ENCODE measurements at places on chromosomes 13 and 19. TPM values are rescaled to one million over a fixed set of nuclear protein-coding genes. Genes with fewer than 3 reads are reported as not detected.

DNA sequence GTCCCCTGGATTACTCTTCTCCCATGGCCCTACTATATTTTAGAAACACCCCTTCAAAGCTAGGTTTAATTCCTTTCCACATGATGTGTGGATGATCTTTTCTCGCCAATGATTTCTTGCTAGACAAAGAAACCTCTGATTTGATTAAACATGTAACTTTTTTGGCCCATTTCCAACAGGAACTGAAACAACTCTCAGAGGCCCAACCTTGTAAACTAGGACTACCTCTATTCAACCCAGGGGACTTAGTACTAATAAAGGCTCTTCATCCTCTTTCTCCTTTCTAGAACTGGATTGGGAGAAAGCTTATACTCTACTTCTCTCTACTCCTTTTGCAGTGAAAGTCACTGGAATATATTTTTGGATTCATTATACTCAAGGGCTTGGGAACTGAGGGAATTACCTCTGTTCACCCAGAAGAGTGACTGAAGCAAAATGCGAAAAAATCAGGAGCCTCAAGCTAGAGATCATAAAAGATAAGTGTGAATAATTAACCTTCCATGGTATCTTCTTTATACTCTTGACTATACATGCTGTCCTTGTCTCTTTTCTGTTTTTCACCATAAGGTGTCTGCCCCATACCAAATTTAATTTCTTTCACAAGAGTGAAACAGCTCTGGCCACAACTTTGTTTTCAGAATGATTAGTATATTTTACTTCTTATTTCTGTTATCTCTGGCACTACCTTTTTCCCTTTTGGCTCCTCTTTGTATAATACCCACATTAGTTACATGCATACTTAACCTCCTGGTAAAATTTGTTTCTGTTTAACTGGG is 977.6 kb downstream of the SLITRK5 start:
- no peak for DNase-seq
- no peak overlapping the region for H3K27ac ChIP-seq
- H3K4me3 ChIP-seq = no peak overlapping the region
- H3K36me3 ChIP-seq = no peaks in the 10 kb centered on the region
- no peaks in the 10 kb centered on the region for H3K27me3 ChIP-seq

- no peak for DNase-seq
- peaks cover 3% of the 10 kb centered on the region for H3K4me1 ChIP-seq
- no peak overlapping the region for H3K4me3 ChIP-seq
- H3K27me3 ChIP-seq = peaks cover 2% of the 10 kb centered on the region
- H3K36me3 ChIP-seq = no peaks in the 10 kb centered on the region
- no peak overlapping the region for H3K27ac ChIP-seq
Measured at GRCh38 chr13:48633700-48634099, 20.0 kb upstream of the CYSLTR2 start.

SPRED3 gene
- 3.8 TPM for total RNA-seq

GRCh38 chr13:98260357-98261164 is 83.5 kb upstream of the RNF113B start:
- H3K36me3 ChIP-seq = no peaks in the 10 kb centered on the region
- no peak overlapping the region for H3K27ac ChIP-seq
- H3K27me3 ChIP-seq = peaks cover 1% of the 10 kb centered on the region
- H3K4me3 ChIP-seq = no peak overlapping the region

TFDP1 gene
- total RNA-seq = 128 TPM

ATP7B gene
- 0.88 TPM for total RNA-seq

PABPC3 gene
- 0.88 TPM for total RNA-seq

- H3K27me3 ChIP-seq = peaks cover 37% of the 10 kb centered on the region
- no peak for DNase-seq
- H3K27ac ChIP-seq = no peak overlapping the region
- H3K4me3 ChIP-seq = no peak overlapping the region
- H3K4me1 ChIP-seq = peaks cover 2% of the 10 kb centered on the region
- H3K36me3 ChIP-seq = no peaks in the 10 kb centered on the region
Measured at GRCh38 chr13:33349288-33349985, 63.9 kb upstream of the STARD13 start.

DNA sequence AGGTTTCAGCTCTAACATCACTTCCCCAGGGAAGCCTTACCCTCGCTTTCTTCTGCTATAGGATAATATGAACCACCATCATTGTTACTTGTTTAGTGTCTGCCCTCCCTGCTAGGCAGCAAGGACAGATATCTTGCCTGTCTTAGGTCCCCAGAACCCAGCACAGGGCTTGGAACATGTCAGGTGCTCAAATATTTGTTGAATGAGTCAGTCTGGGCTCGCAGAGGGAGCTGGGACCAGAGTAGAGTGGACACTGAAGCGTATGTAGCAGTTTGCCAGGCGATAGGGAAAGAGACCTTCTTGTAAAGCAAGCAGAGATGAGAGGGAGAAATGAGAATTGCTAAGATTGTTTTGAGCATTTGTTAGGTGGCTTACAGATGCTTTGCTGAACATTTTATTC is 11.7 kb downstream of the BCKDHA start:
- no peak overlapping the region for H3K4me3 ChIP-seq
- no peak for DNase-seq
- peaks cover 9% of the 10 kb centered on the region for H3K4me1 ChIP-seq
- no peaks in the 10 kb centered on the region for H3K27me3 ChIP-seq
- H3K36me3 ChIP-seq = peaks cover 19% of the 10 kb centered on the region

GRCh38 chr13:78012046-78012445 is 93.4 kb upstream of the EDNRB start:
- no peak overlapping the region for H3K4me3 ChIP-seq
- H3K27me3 ChIP-seq = peaks cover 11% of the 10 kb centered on the region
- H3K27ac ChIP-seq = no peak overlapping the region
- no peaks in the 10 kb centered on the region for H3K4me1 ChIP-seq

DNA sequence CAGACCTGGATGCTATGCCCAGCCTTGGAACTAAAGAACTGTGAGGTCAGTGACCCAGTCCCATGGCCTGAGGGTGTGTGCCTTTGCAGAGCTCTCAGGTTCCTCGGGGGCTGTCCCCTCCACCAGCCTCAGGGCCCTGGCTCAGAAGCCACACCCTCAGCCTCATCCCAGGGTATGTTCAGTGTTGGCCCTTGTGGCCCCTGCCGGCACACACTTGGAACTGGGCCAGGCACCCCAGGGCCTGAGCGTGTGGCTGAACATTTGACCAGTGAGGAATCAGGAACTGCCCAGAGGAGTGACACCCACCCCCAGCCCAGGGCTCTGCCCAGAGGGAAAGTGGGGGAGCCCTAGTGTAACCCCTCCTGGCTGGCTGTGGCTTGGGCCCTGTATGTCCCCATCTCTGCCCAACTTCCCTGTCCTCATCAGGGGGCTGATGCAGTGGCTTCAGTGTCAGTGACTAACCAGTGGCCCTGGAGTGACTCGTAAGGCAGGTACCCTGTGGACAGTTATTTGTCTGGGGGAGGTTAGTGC is 10.0 kb downstream of the NKPD1 start:
- DNase-seq = no peak
- H3K27ac ChIP-seq = no peak overlapping the region
- no peak overlapping the region for H3K4me3 ChIP-seq
- peaks cover 24% of the 10 kb centered on the region for H3K27me3 ChIP-seq
- H3K4me1 ChIP-seq = peaks cover 29% of the 10 kb centered on the region
- peaks cover 4% of the 10 kb centered on the region for H3K36me3 ChIP-seq

DNA sequence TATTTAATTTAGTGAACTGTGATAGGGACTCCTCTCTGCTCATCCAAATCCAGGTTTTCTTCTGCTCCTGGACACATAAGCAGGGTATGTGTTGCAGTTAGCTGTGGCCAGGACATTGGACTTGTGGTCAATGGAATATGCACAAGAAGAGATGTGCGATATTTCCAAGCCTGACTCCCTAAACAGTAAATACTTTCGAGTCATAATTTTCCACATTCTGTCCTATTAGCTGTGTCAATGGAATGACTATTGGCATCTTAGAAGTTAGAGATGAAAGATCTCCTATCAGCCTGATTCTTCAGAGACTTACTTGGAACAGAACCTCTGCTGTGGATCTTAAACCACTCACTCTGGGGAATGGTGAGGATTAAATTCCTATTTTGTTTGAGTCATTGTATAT is 771.0 kb downstream of the EFNB2 start:
- H3K27ac ChIP-seq = no peak overlapping the region
- H3K36me3 ChIP-seq = no peaks in the 10 kb centered on the region
- no peak overlapping the region for H3K4me3 ChIP-seq
- no peak for DNase-seq

DNA sequence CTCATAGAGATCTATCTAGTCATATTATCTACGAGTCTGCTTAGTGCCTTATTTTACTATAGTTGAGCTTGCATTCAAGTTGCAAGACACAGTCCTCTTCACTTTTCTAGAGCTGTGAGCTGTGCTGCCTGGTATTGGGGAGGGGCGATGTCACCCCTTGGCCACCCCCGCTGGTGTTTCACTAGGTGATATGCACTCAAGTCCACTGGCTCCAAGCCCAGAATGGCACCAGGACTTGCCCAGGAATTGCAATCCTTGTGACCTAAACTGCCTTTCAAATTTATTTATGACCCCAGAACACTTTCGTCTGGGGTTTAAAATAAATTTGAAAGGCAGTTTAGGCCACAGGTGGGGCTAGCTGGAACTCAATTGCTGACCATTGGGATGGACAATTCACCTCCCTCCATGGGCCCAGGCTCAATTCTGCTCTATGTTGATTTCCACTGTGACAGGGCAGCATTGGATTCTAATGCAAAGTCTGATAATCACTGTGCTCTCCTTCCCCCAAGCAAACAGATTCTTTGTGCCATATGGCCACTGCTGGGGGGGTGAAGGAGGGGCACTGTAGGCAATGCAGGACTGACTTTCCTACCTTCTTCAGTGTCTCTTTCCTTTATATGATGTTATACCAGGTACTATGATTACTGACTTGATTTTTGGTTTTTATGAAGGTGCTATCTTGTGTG is 1244.2 kb upstream of the MIR17HG start:
- H3K27ac ChIP-seq = no peak overlapping the region
- no peaks in the 10 kb centered on the region for H3K4me1 ChIP-seq
- H3K27me3 ChIP-seq = no peaks in the 10 kb centered on the region
- H3K4me3 ChIP-seq = no peak overlapping the region
- no peak for DNase-seq

DNA sequence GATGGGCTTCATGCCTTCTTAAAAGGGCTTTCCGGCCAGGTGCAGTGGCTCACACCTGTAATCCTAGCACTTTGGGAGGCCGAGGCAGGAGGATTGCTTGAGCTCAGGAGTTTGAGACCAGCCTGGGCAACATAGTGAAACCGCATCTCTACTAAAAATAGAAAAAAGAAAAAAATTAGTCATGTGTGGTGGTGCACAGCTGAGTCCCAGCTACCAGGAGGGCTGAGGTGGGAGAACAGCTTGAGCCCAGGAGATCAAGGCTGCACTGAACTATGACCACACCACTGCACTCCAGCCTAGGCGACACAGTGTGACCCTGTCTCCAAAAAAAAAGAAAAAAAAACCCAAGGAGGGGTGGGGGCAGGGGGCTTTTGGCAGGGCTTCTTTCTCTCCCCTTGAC is 7.2 kb downstream of the CARS2 start:
- H3K27me3 ChIP-seq = no peaks in the 10 kb centered on the region
- H3K4me1 ChIP-seq = peaks cover 56% of the 10 kb centered on the region
- peaks cover 59% of the 10 kb centered on the region for H3K36me3 ChIP-seq
- no peak overlapping the region for H3K4me3 ChIP-seq
- DNase-seq = peak; percentile 5

- no peaks in the 10 kb centered on the region for H3K36me3 ChIP-seq
- DNase-seq = no peak
- H3K27ac ChIP-seq = no peak overlapping the region
- H3K4me1 ChIP-seq = no peaks in the 10 kb centered on the region
Measured at GRCh38 chr13:77980592-77980991, 62.0 kb upstream of the EDNRB start.

GRCh38 chr19:36986131-36986530 is 70.0 kb downstream of the ZNF568 start:
- no peaks in the 10 kb centered on the region for H3K27me3 ChIP-seq
- H3K4me3 ChIP-seq = no peak overlapping the region
- DNase-seq = no peak
- no peak overlapping the region for H3K27ac ChIP-seq
- H3K36me3 ChIP-seq = peaks cover 9% of the 10 kb centered on the region
- no peaks in the 10 kb centered on the region for H3K4me1 ChIP-seq

GRCh38 chr19:34881982-34882381 is 44.7 kb upstream of the ZNF30 start:
- peaks cover 1% of the 10 kb centered on the region for H3K4me1 ChIP-seq
- H3K27me3 ChIP-seq = no peaks in the 10 kb centered on the region
- no peaks in the 10 kb centered on the region for H3K36me3 ChIP-seq
- no peak overlapping the region for H3K4me3 ChIP-seq
- H3K27ac ChIP-seq = no peak overlapping the region
- DNase-seq = no peak

DNA sequence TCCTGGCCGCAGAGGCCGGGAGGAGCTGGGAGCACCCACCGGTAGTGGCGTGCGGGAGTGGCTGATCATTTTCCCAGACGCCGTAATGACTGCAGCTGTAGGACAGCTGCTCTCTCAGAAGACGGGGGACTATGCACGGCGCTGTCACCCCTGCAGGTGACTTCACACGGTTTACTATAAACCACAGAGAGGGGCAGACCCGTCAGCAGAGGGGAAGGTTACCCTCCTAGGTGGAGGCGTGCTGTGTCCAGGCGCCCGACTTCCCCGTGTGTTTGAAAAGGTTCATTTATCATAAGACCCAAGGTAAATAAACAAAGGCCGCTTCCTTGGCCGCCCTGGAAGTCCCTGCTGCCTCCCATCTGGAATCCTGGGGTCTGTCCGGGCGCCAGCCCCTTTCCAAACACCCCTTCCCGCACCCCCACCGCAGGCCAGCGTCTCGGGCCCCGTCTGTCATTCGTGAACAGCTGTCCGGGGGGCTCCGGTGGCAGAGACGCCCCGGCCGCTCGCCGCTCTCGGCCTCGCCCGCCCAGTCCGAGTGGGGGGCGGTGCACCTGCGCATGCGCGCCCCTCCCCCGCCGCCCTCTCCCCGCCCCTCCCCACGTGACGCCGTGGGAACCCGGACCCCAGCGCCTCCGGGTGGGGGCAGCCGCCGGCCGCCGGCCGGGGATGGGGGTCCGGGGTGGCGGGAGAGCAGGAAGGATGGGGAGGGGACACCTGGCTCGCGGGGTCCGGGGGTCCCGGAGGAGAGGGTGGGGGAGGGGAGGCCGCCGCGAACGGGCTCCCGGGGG is 915 bp downstream of the SHC2 start:
- H3K36me3 ChIP-seq = no peaks in the 10 kb centered on the region
- H3K27ac ChIP-seq = no peak overlapping the region
- H3K4me1 ChIP-seq = peaks cover 6% of the 10 kb centered on the region
- H3K27me3 ChIP-seq = peaks cover 18% of the 10 kb centered on the region
- no peak for DNase-seq

LMTK3 gene
- total RNA-seq = 5.4 TPM

FUT6 gene
- not detected for total RNA-seq

STOML3 gene
- not detected for total RNA-seq

All from activated CD4-positive, alpha-beta memory T cell treated with anti-CD3 and anti-CD28 coated beads, Interleukin-2, amount 10 ng/mL, durations not matched to agents 7 days and 5 days (primary cell).